Stimulated activated CD4-positive, alpha-beta T cell treated with anti-CD3 and anti-CD28 coated beads, Interleukin-12 subunit alpha, Interleukin-12 subunit beta, amount 100 ng/mL, for 48 hours (primary cell): ENCODE measurements at places on chromosomes 1 and 21.

DNA sequence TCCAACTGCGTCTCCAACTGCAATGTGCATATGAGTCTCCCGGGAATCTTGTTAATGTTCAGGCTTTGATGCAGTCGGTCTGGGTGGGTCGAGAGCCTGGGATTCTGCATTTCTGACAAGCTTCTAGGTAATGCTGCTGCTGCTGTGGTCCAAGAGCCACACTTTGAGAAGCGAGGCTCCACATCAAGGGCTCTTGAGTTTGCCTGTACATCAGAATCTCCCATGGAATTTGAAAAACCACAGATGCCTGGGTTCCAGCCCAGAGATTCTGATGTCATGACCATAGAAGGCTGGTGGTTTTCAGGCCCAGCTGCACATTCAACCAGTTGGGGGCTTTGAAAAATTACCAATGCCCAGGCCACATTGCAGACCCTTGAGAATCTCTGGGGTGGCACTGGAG lies 93.9 kb upstream of the TARDBP start:
- DNase-seq: no peak

DNA sequence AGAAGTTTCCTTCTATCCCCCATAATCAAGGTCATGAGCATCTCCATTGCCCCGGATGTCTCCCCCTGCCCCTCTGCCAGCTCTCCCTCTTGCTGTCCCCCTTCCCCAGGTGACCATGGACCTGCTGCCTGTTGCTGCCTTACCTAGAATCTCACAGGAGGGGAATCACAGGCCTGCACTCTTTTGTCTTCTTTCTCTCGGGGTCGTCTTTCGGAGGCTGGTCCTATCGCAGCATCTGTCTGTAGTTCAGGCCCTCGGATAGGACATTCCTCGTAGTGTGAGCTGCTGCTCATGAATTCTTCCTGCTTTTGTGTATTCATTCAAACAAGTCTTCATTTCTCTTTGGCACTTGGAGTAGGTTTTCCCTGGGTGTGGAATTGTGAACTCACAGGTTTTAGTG lies 39.9 kb upstream of the ACTRT2 start:
- DNase-seq: no peak

GRCh38 chr1:211843507-211844298 lies 13.1 kb upstream of the LPGAT1 start:
- no peak for DNase-seq

GRCh38 chr1:157696966-157697628 lies 3.5 kb downstream of the FCRL3 start:
- DNase-seq: no peak

- DNase-seq: no peak
These were observed 45.5 kb downstream of the LAMC2 start for GRCh38 chr1:183231545-183231944.

DNA sequence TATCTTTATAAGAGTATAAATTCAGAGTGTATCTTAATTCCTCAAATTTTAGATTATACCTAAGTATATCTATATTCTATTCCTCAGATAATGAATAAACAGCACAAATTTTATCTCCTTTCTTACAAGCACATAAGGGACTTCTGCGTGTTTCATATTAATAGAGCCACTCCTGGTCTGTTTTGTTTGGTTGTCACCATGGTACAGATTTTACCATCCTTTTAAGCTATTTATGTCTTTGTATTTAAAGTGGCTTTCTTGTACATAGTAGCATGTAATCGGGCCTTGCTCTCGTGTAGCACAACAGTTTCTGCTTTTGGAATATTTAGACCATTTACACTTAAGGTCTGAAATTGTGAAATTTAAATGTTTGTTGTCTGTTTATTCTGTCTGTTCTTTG lies 52.6 kb upstream of the SLC35A3 start:
- DNase-seq: no peak

DNA sequence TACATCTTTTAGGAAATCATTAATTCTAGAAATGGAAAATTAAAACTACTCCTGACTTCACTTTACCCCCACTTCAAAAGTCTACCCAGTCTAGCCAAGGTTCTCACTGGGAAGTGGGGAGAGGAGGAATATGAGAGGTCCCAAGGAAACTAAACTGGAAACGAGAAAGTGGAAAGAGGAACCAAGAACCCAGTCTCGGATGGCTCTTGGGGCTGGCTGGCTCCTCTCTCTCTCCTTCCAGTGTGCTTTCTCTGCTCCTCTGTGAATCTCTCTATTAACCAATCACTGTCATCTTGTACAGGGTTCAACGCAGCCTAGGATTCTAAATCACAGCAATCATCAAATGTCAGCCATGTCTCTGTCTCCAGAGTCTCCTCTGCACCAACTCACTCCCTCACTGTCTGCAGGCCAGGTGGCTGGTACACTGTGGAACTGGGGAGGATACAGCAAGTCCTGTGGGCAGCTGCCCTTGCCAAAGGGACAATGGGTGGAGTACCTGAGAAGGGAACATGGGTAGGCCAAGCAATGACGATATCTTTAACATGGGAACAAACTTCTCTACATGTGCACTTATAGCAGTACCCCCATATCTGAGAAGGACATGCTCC lies 33.7 kb downstream of the GNB1 start:
- DNase-seq: no peak

GRCh38 chr1:4664606-4665005 lies 10.2 kb downstream of the AJAP1 start:
- no peak for DNase-seq
